Stimulated activated memory B cell treated with anti-CD40 and anti-IgM and Interleukin-4, amounts not matched to agents 10 μg/mL and 1 μg/mL and 100 μg/mL, for 72 hours (primary cell): ENCODE measurements at places on chromosomes 6 and 20.

DNA sequence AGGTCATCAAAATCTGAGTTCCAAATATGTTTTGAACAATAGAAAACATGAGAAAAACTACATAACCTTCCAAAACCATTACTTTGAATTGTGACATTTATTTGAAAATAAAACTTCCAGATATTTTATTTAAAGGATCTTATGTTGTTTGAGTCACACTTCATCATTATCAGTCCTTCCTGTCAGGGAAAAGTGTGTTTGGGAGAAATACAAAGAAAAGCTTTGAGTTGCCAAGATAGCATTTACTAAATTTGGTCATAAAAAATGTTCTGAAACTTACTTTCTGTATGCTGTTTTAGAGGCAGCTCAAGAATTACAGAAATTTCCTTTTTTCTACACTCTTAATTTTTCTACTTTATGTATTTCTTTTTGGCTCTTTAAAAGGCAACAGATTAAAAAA is 208.2 kb upstream of the RIN2 start:
- ATAC-seq: no peak

DNA sequence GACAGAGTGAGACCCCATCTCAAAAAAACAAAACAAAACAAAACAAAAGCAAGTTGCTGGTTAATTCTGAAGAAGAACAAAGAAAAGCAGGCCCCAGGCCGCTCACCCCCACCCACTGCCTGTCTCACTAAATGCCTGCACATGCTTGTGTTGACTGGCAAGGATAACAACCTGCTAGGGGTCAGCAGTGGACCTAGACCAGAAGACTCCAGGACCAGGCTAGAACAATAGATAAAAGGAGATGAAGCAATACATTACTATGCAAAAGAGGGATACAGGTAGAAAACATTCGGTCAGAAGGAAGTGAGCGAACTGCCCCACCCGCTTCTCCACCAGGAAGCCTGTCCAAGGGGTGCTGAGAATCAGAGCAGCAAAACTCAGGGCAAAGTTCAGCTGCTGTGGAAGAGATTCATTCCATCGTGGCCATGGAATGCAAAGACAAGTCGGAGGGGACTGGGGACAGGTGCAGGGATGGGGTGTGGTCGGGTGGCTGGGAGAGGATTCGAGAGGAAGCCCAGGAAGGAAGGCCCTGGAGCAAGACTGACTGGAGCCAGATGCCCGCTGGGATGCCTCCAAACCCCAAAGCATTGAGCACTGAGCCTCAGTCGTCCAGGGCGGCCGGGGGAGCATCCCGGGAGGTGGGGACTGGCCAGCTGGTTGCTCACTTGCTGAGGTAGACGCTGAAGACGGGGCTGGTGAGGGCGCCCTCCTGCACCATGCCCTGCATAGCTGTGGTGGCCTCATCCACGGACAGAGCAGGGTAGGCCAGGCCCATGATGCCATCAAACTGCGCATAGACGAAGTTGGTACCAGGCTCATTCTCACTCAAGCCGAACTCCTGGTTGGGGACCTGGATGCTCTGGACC is 5.3 kb downstream of the PGC start:
- ATAC-seq: no peak

DNA sequence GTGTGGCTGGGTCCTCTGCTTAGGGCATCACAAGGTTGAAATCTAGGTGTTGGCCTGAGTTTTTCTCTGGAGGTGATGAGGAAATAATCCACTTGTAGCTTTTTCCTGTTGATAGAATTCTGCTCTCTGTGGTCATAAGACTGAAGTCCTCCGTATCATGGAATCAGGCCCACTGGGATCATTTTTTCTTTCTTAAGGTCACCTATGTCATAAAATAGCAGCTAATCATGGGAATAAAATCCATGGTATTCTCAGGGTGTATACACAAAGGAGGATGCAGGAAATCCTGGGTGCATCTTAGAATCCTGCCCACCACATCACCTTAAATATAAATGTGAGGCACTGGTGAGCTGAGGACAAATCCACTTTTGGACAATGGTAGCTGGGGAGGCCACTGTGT is 72.7 kb downstream of the PRDM1 start:
- ATAC-seq: no peak

DNA sequence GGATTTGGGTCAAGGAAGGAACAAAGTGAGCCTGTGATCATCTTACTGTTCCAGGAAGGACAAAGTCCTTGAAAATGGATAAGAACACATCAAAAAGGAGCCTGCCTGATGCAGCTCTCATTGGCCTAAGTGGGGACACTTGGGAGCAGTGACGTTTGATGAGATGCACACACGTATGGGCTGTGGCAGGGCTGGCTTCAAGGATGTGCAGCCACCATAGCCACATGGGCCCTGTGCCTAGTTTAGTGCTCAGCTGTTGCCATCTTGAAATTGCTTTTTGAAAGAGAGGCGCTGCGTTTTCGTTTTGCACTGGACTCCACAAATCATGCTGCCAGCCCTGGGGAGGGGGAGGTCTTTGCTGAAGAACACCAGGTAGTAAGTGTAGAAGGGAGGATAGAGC is 6.6 kb upstream of the NPEPL1 start:
- no peak for ATAC-seq

- no peak for ATAC-seq
Observed at GRCh38 chr20:32858701-32859372, at the start of gene EFCAB8. EFCAB8 (plus strand) TSS chr20:32858923; CDS start chr20:32863793, 4,870 bp downstream.

DNA sequence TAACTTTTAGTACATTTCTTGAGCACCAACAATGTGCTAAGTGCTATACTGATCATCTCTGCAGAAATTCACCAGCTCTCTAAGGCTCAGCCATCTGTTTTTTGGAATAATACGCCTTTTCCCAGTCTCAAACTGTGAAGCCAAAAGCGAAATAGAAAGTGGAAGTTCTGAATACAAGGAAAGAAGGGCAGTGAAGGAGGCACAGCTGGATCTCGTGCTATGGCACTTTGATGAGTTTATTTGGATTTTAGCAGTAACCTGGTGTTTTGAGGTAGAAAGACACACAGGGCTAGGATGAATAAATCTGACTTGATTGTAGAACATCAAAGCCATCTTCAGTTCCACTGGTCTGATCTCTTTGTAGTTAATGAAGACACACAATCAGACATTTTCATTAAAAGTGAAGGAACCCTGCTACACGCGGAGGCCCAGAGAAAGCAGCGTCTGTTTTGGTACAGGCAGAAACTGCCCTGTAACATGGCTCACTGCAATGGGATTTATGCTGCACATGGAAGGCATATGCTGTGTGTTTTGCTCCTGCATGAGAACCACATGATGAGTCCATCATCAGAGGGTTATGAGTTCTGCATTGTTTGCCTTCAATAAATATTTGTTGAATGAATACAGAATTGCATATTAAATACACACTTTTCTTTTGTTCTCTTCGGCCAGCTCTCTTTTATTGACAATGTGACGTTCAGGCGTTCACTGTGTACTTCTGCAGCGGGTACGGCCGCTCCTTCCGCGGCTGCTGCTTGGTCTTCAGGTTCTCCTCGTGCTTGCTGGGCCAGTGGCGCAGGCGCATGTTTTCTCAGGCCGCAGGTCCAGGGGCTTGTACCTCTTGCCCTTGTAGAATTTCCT is 100.9 kb downstream of the PREP start:
- no peak for ATAC-seq

GRCh38 chr6:1372690-1373089 is 16.7 kb upstream of the FOXF2 start:
- no peak for ATAC-seq

DNA sequence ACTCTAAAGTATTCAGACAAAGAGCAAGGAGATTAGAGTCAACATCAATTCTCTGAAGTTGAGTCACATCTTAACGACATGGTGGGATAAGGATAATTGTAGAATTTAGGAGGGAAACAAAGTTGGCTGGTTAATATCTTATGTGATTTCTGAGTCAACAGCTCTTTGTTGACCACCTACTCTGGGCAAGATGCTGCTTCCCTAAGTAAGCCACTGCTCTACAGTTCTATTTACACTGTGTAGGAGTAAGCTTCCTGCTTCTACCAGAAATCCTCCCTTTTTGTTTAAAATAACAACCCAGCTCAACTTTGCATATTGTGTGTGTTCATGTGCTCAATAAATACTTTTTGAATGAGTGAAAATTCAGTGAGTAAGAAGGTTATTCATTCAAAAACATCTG is 3.1 kb downstream of the HS3ST5 start:
- no peak for ATAC-seq

- ATAC-seq: no peak
Observed at GRCh38 chr6:132673376-132674094, 14.6 kb upstream of the TAAR1 start.

DNA sequence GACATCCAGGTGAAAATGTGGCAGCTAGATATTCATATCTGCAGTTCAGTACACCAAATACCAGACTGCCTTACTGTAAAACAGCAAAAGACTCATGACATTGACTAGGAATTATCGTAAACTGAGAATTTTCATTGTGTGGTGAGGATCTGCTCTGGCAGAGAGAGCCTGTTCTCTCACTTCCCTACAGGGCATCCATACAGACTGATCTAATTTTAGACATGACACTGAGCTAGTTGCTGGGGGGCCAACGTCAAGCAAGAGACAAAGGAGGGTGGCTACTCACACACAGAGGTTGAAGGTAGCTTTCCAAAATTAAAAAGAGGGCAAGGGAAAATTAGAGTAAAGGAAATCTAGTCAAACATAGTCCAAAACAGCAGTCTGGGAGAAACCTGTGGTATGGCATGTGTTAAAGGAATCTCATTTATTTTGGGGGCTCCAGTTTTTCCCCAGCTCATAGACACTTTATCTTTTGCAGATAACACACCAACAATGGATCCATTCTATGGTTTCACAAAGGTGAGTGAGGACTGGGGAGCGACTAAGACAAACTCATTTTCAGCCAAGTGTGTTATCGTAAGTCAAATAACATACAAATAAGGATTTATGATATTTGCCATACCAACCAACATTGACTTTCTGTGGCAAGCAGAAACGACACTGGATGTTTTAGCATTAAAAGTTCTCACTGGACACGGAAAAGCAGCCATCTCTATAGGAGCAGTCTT is 36.6 kb upstream of the NHSL1 start:
- no peak for ATAC-seq

- ATAC-seq: no peak
Observed at GRCh38 chr6:21887231-21888185, 294.0 kb downstream of the SOX4 start.
